Airway epithelial cell (primary cell): ENCODE measurements at places on chromosomes 1 and 21. TPM values are rescaled to one million over a fixed set of nuclear protein-coding genes. Genes with fewer than 3 reads are reported as not detected.

The CLEC20A gene
- total RNA-seq = 0.28 TPM in 1 of 2 replicates, not detected in the other

The SETSIP gene
- total RNA-seq = 0.35 TPM in 1 of 2 replicates, not detected in the other

The VANGL1 gene
- 11.8 and 21.7 TPM in 2 replicates for total RNA-seq

The GJB3 gene
- 115 and 159 TPM in 2 replicates for total RNA-seq

The SLAMF9 gene
- total RNA-seq = 32.0 and 35.2 TPM in 2 replicates

The NLRP3 gene
- total RNA-seq = not detected in 2 replicates
